ENCODE measurements at places on chromosomes 4 and X.

DNA sequence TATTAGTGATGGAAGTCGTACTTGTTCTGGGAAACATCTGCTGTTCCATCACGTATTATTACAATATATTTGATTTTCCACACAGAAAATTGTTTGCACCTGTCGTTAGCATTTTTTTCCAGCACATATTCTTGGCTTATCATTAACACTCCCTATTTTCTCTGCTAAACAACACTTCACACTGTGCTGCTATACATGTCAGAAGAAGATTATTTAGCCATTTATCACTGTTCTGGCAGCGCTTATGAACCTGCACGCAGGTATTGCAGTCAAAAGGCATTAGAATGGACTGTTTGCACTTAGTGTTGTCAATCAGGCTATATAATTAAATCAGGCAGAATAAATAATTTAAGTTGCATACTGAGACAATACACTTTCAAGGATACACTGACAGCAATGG is 218.6 kb downstream of the CHM start:
- DNase-seq = no peak

DNA sequence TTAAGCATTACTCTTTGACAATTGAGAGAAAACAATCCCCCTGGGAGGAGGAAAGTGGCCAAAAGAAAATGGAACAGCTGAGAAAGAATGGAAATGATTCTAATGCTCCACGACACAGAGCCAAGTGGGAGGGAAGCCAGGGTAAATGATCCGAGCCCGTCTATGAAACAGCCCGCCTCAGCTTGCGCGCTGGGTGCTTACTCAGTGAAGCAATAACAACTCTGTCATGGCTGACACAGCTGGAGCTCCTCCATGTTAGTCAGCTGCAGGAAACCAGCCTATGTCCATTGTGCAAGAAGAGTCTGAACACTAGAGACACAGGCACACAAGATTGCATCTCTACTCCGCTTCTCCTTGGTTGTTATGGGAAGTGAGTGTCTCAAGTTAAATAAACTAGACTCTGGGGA is 19.3 kb downstream of the NOA1 start:
- peak; percentile 94 for DNase-seq

DNA sequence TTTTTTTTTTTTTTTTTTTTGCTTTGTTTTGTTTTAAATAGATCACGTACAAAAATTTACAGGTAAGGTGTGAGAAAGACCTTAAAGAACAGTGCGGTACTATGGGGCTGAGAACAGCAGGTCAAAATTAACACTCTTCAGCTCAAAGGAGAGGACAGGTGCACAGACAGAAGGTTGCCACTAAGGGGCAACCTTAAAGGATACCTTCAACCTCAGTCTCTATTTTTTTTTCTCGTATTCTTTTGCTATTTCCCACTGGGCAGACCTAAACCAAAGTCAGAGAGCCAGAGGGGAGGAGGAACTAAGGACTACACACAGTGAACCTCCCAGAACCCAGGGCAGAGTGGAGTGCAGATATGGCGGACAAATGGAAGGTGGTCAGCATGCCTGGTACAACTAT is 1984.3 kb upstream of the IGFBP7 start:
- no peak for DNase-seq

DNA sequence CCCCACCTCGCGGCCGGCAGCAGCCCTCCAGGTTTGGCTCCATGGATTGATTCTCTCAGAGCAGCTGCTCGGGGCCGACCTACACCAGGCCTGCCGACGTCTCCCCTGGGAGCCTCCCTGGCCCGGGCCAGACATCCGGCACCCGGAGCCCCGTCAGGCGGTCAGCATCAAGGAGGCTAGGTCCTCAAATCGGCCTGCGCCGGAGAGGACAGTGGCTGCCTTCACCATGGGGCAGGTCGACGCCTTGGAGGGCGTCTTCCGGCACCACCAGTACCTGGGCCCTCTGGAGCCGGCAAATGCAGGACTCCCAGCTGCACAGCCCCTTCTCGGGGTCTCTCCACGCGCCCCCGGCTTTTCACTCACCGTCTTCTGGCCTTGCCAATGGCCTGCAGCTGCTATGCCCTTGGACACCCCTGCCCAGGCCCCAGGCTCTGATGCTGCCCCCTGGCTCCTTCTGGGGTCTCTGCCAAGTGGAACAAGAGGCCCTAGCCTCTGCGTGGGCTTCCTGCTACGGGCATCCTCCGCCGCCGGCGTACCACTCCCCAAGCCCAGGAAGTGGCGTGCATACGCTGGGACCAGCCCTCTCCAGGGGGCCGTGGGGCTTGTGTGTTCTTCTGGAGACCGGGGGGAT is 341.8 kb downstream of the MAGEB5 start:
- DNase-seq = no peak

DNA sequence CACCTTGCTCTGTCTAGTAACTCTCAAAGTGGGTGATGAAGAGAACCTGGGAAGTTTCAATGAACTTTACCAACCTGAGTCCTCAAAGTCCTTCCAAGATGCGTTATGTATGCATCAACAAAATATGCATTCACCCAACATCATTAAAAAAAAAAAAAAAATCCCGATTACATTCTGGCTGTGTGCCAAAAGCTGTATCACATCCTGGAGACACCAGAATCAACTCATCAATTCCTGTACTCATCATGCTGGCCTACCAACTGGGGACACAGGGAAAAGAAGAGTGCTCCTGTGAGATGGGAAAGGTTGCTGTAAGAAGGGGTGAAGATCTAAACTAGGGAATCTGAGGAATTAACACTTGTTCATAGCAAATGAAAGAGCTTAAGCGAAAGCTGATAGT is 16.5 kb downstream of the UNC5C start:
- DNase-seq = no peak

DNA sequence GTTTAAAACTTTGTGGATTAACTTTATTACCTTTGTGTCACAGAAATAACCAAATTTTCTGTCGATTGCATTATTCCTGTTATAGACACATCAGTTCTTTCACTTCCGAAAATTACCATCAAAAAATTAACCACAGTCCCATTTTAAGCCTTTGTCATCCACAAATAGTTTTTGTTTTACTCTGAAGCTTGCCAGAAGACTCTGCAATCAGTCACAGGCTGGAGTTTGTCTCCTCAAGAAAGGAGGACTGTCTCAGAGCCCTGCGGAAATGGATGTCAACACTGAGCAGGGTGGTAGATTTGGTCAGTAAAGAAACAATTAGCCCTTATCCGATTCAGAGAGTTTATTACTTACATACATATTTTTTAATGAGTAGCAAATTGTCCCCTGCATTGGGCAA is 20.1 kb upstream of the TCEAL4 start:
- no peak for DNase-seq
